GM12864 (cell line): ENCODE measurements at places on chromosomes 2 and 18.

DNA sequence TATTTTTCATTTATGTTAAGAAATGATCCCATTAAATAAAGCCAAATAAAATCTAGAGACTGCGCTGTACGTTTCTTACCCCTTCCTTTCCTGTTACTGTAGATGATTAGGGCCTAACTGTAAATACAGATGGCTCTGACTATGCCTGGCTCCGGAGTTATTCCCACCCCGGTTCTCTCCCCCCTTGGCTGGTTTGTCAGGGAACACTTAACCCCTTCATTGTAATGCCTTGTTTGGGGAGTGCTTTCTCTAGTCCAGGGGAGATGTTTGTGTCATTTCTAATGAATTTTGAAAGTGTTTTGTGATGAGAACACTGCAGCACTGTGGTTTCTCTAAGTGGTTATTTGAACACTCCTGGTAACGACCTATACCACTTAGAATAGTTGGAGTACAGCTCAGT lies 8.8 kb downstream of the UNC50 start:
- no peak for DNase-seq

DNA sequence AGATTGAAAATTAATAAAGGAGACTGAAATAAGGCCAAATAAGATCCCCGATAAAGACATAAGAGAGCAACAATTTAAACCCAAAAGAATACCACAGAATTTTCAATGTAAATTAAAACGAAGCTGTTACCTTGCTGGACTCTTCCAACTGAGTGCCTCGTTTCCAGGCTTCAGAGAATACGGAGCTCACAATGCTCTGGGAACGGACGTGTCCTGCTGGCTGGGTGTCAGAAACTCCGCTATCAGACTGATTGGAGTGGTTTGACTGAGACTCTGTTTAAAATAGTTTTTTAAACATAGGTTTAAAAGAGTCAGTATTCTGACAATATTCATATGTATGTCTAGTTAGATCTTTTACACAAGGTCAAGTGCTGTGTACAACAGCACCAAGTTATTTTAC lies 90.4 kb downstream of the RAPH1 start:
- no peak for DNase-seq

- no peak for DNase-seq
Measured at GRCh38 chr2:165871025-165871424, 77.0 kb upstream of the GALNT3 start.

GRCh38 chr2:45736757-45737704 lies 85.6 kb downstream of the PRKCE start:
- DNase-seq, result no peak

DNA sequence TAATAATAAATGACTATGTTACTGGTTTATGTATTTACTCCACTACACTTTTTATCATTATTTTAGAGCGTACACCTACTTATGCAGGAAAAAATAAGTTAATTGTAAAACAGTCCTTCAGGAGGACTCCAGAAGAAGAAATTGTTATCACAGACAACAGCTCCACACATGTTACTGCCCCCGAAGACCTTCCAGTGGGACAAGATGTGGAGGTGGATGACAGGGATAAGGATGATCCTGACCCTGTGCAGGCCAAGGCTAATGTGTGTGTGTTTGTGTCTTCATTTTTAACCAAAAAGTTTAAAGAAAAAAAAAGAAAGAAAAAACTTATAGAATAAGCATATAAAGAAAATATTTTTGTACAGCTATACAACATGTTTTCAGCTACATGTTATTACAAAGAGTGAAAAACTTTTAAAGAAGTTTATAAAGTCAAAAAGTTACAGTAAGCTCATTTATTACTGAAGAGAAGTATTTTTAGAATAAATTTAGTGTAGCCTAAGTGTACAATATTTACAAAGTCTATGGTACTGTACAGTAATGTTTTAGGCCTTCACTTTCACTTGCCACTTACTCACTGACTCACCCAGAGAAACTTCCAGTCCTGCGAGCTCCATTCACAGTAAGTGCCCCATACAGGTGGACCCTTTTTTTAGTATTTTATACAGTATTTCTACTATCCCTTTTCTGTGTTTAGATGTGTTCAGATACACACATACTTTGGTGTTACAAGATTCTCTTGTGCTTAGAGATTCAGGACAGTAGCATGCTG lies 7.5 kb downstream of the TGFBRAP1 start:
- DNase-seq, result no peak
